ENCODE measurements at places on chromosomes 2 and 18.

- DNase-seq, result no peak
Measured at GRCh38 chr2:67895227-67895941, 167.4 kb downstream of the C1D start.

DNA sequence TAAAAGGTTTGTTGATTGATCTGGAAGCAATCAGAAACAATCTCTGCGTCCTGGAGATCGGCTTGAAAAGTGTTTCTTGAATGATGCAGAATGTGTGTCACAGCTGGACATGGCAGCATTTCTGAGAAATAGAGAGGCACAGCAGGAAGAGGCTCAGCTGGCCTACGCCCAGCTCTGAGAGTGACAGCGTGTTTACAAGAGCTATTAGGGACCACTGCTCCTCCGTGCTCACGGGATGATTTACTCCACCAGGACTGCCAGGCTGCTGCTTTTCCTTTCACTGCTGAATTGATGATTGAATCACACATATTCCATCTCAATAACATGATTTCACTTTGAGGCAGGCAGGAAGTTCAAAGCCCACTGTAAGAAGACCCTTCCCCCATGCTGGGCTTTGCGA lies 62.8 kb downstream of the GALNT14 start:
- no peak for DNase-seq

DNA sequence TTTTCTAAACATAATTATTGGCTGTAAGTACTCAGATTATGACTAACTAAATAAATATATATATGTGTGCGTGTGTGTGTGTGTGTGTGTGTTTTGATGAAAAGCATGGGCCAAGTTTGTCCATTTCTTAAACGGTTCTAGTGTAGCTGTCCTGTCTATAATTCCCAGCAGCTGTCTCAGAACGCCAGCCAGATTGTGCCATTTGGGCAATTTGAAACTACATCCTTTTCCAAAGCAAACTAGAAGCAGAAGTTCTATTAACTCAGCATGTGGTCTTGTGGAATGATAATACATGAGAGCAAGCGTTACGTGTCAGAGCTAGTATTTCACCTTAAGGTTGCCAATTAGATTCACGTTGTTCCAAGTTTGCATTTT lies 1.7 kb downstream of the ARHGAP28 start:
- DNase-seq, result no peak

DNA sequence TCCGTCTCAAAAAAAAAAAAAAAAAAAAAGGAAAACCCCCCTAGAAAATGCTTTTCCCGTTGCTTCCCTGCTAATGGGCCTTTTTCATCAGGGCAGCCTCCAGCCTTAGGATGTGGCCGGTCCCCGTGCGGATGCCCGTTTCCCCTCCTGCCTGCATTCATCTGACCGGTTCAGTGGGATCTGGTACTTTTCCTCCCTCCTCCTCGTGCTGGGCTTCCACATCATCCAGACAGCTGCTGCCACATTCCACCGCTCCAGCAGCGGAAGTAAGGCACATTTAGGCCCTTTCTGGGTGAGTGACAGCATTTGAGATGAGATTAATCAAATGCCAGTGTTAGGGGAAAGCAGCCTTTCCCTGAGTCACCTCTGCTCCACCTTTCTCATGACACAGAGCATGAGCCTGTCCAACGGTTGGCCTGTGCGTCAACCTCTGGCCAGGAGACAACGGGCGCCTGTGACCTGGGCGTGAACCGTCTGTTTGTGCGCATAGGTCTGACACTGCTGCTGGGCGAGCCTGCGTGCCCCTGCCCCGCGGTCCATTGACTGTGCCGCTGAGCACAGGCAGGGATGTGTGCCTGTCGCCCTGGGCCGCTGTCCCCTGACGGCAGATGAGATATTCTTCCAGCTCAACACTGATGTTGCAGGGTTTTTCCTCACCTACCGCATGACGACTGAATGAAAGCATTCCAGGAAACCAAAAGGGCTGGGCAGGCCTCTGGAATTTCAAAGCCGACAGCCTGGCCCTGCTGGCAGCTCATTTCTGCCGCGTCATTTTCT lies 174.0 kb downstream of the TGIF1 start:
- DNase-seq, result no peak

GRCh38 chr2:46878886-46879285 lies 36.7 kb downstream of the MCFD2 start:
- no peak for DNase-seq

GRCh38 chr2:70995426-70995729 lies 705 bp upstream of the TEX261 start:
- DNase-seq, result peak; percentile 21

DNA sequence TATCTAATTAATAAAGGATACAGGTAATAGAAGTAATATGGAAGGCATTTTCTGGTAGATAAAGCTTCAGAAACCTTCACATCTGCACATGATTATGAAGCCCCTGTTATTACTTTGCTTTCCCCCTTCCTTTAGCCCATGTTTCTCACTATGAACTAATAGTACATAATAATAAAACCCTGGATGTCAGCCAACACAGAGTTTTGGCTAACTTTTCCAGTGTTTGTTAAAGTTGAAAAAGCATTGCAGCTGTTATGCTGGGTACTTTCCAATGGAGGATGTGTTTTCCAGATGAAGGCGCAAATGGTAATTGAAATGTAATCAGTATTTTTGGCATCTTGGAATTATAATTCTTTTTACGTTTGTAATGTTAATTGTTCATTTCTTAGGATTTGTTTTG lies 43.5 kb downstream of the SPTBN1 start:
- DNase-seq, result no peak

- DNase-seq, result no peak
Measured at GRCh38 chr2:31032475-31032874, 105.8 kb downstream of the GALNT14 start.

- DNase-seq, result no peak
Measured at GRCh38 chr2:161223139-161223732, 63.0 kb downstream of the TANK start.

GRCh38 chr2:180516232-180516631 lies 464.2 kb upstream of the UBE2E3 start:
- no peak for DNase-seq

GRCh38 chr18:32219431-32220018 lies 29.7 kb downstream of the MEP1B start:
- DNase-seq, result no peak

GRCh38 chr2:149036507-149037293 lies 1.8 kb upstream of the LYPD6B start:
- DNase-seq, result no peak

GRCh38 chr2:176584333-176584732 lies 315.1 kb downstream of the MTX2 start:
- DNase-seq, result no peak

DNA sequence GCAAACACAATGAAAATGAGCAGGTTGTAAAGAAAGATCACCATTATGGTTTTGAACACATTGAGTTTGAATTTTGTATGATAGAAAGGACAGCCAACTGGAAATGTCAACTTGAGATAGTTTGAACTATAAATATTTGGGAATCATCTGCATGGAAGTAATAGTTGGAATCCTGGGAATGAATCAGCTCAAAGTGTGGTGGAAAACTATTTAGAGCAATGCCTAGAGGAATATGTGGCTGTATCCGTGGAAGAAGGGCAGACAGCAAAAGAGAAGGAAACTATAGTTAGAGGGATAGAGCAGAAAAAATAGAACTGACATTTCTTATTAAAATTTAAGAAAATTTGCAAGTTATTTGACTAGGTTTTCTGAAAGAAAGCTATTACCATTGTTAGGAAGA lies 112.5 kb upstream of the OTX1 start:
- no peak for DNase-seq

DNA sequence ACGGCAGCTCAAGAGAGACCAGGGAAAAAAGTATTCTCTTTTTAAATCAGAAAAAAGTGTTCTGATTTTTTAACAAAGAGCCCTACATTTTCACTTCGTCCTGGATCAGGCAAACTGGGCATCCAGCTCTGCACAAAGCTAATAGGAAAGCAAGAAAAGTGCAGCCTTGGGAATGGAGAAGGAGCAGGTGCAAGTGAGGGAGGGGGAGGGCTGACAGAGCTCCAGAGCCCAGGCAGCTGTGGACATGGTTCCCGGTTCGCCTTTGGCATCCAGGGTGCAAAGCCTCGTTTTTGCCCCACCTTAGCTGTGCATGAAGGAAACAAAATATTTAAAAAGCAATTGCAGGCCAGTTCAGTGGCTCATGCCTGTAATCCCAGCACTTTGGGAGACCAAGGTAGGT lies 82.2 kb downstream of the FAM124B start:
- no peak for DNase-seq

- DNase-seq, result no peak
Measured at GRCh38 chr18:22363867-22364463, 53.8 kb downstream of the CTAGE1 start.

DNA sequence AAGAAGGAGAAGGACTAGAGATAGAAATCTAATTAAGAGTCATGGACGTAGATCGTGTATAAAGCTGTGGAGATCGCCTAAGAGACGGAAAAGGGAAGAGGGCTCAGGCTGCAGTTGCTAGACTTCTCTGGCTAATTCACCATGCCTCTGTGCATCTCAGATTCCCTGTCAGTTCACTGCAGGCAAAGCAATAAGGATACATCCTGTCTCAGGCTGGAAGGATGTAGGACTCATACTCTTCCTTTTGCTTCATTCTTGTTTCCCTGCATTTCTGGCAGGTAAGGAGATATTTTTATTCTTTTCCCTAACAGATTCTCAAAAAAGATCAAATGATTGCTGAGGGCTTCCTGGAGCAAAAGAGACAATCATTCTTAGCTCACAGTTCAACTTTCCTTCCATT lies 112.5 kb downstream of the AP1S3 start:
- no peak for DNase-seq

Measured in stimulated activated CD4-positive, alpha-beta T cell treated with anti-CD3 and anti-CD28 coated beads, TNF-alpha, amount 100 ng/mL, for 4 hours (primary cell).